ENCODE measurements at places on chromosomes 3 and 15.

DNA sequence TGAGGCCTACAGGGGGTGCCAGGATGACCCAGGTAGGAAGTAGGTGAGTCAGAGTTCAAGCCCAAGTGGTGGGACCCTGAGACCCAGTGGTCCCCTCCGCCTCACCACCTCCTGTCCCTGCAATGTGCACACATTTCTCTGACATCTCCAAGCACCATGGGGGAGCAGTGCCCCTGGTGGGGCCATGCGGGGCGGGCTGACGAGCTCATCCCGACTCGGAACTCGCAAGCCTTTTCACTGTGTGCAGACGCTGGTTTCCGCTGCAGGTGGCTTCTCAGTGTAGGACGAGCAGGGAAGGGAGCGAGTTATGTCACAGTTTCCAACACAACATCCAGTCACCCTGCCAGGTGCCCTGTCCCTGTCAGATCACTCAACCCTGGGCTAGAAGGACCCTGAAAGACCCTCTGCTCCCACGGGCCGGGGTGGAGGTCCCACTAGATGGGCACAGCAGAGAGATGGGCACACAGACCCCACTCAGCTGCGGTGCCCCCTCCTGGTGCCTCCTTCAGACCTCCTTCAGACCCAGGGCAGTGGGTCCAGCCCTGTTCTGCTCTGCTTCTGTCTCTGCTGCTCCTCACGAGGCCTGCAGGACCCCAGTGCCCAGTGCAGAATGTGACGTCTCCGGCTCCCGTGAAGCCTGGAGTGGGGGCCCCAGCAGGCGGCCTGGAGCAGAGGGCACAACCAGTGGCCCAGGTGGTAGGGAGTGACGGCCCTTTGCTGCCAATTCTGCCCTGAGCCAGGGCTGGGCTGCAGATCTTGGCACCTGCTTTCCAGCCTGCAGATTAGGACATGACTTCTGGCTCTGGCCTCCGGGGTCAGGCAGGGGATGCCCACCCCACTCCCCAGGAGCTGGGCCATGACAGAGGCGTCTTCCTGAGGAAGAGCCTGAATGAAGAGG lies 102.0 kb upstream of the RPL32 start:
- no peak for DNase-seq

- DNase-seq = no peak
These were observed 175.2 kb upstream of the ZPLD1 start for GRCh38 chr3:102259663-102260062.

GRCh38 chr3:3201611-3202010 lies 22.1 kb upstream of the CRBN start:
- DNase-seq = no peak

DNA sequence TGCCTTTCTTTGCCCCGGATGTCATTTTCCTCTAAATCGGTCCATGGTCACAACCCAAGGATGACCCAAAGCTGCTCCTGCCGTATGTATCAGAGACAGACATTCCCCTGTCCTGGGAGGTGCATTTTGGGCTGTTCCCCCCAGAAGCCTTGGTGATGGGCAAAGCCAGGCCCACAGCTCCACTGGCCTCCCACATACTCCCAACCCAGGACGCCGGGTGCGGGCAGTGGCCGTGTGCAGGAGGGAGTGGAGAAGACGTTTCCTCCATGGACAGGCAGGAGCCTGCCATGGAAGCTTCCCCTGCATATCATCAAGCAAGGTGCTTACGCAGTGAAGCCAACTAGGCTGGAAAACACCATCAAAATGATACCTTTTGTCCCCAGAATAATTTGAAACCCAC lies 175.0 kb downstream of the ATP10A start:
- DNase-seq = no peak

All from activated effector memory CD4-positive, alpha-beta T cell treated with Interleukin-2 at 50 U/mL for 16 hours (primary cell).